Endothelial cell of umbilical vein (primary cell): ENCODE measurements at places on chromosomes 11 and 22. TPM values are rescaled to one million over a fixed set of nuclear protein-coding genes. Genes with fewer than 3 reads are reported as not detected.

DNA sequence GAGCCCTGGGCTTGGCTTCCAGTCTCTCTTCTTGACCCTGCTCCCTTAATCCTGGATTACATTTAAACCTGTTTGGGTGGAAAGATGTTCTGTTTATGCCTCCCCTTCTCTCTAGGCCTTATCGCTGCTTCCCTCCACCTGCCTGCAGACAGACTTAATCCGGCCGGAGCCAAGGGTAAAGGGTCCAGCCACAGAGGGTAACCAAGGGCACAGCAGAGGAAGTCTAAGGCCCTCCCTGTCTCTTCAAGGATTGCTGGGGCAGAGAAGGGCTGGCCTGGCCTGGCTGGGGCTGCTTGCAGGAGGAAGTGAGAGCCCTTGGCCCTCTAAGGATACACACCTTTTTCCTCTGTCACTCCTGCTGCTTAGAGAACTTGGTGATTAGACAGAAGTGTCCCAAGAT is 2.1 kb downstream of the GAL3ST3 start:
- H3K36me3 ChIP-seq = no peaks in the 10 kb centered on the region
- no peak for DNase-seq
- no peak overlapping the region for H3K4me3 ChIP-seq
- H3K4me1 ChIP-seq = peaks cover 7% of the 10 kb centered on the region
- H3K27ac ChIP-seq = no peak overlapping the region

GRCh38 chr11:101448881-101449442 is 134.8 kb downstream of the TRPC6 start:
- H3K4me3 ChIP-seq = no peak overlapping the region
- no peaks in the 10 kb centered on the region for H3K4me1 ChIP-seq
- no peaks in the 10 kb centered on the region for H3K36me3 ChIP-seq
- DNase-seq = no peak
- H3K27me3 ChIP-seq = no peaks in the 10 kb centered on the region
- H3K27ac ChIP-seq = no peak overlapping the region

- H3K36me3 ChIP-seq = no peaks in the 10 kb centered on the region
- H3K4me1 ChIP-seq = no peaks in the 10 kb centered on the region
- no peak for DNase-seq
- no peak overlapping the region for H3K27ac ChIP-seq
- H3K27me3 ChIP-seq = no peaks in the 10 kb centered on the region
These were observed 138.6 kb downstream of the KIRREL3 start for GRCh38 chr11:126861796-126862459.

- no peak overlapping the region for H3K4me3 ChIP-seq
- H3K36me3 ChIP-seq = no peaks in the 10 kb centered on the region
- H3K4me1 ChIP-seq = no peaks in the 10 kb centered on the region
- no peak for DNase-seq
These were observed 9.0 kb downstream of the IGLL5 start for GRCh38 chr22:22896601-22897000.

- H3K4me1 ChIP-seq = peaks cover 21% of the 10 kb centered on the region
- H3K36me3 ChIP-seq = no peaks in the 10 kb centered on the region
- H3K27ac ChIP-seq = no peak overlapping the region
- DNase-seq = no peak
These were observed 28.2 kb downstream of the FZD4 start for GRCh38 chr11:86926975-86927374.

Gene RPS6KB2
- total RNA-seq = 47.8 and 53.8 TPM in 2 replicates
